ENCODE measurements at places on chromosomes 7 and 10.

DNA sequence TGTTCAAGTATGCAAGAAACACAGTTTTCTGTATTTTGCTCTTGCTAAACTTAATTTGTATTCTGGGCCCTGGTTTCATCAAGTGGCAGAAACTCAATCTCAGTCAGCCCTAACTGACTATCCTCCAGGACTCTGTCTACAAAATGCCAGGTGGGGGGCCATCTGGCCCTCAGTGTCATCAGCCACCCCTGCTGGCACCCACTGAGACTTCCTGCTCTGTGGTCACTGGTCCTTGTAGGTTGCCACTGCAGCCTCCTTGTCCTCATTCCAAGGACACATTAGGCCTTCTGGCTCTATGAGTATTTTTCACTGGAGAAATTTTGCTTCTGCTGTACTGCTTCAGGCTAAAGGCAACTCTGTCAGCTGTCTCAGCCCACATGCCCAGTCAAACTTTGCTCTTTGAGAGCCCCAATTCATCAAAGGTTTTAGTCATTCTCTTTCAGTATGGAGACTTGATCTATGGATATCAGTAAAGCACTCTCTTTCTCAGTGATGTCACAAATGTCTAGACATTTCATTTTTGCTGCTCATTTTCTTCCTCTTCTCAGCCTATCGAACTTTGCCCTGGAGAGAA lies 163.6 kb downstream of the KCND2 start:
- no peak for DNase-seq

- DNase-seq, result no peak
Measured at GRCh38 chr7:14288701-14289100, 299.2 kb upstream of the ETV1 start.

DNA sequence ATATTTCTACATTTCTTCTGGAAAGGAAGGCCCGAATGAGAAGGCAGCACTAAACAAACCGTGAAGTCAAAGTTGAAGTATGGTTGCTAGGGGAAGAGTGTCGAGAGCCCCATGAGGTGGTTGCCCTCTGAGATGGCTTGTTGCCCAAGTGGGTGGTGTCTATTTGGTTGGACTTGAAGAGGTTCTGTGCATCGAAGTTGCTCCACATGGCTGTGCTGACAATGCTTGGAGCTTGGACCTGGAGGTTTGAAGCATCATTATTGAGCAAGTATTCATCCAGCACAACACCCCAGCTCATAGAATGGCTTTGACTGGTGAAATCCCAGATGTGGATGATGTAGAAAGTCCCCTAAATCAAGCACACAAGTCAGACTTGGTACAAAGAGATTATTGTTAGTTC lies 165.2 kb upstream of the CDCA7L start:
- DNase-seq, result no peak

DNA sequence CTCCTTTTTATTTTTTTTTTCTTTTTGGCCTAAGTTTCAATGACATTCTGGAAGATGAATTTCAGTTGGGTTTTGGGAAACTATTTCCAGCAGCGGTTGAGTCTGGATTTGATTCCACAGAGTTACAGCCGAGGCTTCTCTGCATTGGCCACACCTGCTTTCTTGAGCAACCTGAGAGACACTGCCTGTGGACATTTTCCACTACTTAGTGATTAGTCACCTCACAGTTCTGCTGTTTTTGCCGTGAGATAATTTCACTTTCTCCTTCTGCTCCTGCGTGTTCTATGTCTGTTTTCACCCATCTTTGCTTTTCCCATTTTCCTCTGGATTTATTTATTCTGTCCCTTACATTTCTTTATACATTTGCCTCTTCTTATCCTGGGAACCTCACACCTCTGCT lies 243.0 kb downstream of the BICC1 start:
- DNase-seq, result no peak

- DNase-seq, result no peak
Measured at GRCh38 chr7:50653126-50653864, 88.1 kb upstream of the DDC start.

DNA sequence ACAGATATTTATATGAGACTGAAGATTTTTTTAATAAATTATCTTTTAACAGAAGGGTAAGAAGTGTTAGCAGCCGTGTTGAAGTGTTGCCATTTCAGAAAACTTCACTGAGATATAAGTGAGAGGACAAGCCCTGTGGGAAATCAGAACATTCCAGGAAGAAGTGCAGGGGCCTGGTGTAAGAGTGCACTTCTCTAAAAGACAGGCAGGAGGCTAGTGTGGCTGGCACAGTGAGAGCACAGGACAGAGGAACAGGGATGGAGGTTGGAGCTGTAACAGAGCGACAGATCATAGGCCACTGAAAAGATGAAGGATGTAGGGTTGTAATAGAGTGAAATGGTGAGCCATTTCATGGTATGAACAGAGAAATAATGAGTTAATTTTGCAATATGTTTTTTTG lies 608.9 kb downstream of the SORCS1 start:
- no peak for DNase-seq

DNA sequence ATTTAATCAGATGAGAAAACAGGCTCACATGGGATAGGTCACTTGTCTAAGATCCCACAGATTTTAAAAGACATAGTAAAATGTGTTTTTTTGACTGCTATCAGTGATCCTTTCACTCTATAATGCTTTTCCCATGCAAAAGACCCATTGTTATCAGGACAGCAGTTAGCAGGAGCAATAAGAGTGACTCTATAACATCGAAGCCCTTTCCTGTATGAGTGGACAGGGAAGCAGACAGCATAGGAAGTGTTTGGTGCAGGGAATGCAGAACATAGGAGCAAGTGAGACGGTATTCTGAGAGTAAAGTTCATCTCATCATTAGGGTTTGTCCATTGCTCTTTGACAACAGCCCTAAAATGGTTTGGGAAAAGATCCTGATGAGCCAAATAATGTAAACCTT lies 68.5 kb downstream of the SLC25A13 start:
- DNase-seq, result no peak

GRCh38 chr10:96271016-96271815 lies at the start of gene BLNK:
Gene BLNK (minus strand): TSS chr10:96271569. CDS start chr10:96271398, 171 bp downstream.
- DNase-seq, result no peak

DNA sequence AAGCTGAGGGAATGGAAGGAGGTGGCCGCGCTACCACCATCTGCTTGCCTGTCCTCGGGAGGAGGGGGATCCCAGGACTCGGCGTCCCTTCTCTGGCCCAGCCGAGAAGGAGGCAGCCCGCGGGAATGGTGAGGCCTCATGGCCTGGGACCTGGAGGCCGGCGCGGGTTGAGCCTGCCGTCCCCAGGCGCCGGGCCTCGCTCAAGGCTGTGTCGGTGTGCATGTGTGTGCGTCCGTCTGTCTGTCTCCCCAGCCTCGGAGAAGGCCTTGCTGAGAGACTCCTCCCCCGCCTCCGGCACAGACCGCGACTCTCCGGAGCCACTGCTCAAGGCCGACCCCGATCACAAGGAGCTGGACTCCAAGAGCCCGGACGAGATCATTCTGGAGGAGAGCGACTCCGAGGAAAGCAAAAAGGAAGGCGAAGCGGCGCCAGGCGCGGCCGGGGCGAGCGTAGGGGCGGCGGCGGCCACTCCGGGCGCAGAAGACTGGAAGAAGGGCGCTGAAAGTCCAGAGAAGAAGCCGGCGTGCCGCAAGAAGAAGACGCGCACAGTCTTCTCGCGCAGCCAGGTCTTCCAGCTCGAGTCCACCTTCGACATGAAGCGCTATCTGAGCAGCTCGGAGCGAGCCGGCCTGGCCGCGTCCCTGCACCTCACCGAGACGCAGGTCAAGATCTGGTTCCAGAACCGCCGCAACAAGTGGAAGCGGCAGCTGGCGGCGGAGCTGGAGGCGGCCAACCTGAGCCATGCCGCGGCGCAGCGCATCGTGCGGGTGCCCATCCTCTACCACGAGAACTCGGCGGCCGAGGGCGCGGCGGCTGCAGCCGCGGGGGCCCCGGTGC lies 1.3 kb downstream of the HMX3 start:
- DNase-seq, result no peak

- no peak for DNase-seq
Measured at GRCh38 chr7:148905093-148905666, 21.1 kb upstream of the EZH2 start.

DNA sequence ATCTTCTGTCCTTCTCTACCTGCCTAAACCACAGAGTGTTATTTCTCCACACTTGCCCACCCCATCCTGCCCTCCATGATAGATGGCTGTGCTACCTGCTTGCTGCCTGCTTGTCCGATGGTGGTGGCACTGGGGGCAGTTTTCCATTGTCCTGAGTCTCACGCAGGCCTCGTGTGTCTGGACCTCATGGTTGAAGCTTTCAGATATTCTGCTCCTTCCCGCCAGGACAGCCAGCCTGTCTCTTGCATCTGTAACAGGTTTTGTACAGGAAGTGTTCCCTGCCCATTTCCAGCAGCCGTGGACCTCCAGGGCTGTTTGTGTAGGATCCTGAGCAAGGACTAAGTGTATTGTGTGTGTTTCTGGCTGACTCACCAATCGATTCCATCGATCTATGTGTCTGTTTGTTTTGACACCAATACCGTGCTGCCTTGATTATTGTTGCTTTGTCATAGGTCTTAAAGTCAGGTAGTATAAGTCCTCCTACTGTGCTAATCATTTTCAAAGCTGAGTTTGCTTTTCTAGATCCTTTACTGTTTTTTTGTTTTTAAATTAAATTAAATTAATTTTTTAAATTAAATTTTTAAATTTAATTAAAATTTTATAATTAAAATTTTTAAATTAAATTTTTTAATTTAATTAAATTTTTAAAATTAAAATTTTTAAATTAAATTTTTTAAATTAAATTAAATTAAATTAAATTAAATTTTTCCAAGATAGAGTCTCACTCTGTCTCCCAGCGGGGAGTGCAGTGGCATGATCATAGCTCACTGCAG lies 8.5 kb downstream of the IL15RA start:
- DNase-seq, result no peak

DNA sequence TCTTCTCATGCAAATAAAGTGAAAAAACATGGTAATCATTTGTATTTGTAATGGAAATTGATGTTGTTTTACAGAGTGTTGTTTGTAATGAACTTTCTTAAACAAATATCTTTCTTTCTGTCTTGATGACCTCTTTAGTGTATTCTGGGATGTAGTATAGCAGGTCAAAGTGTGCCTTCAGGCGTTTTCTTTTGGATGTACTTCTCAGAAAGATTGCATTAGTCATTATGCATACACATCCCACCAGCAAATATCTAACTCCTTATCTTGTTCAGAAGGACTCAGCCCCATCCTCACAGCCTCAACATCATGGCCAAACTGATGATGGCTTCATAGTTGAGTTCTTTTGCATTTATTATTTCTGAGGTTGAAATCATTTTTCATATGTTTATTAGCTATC lies 124.7 kb downstream of the LRRC18 start:
- no peak for DNase-seq

- DNase-seq, result no peak
Measured at GRCh38 chr10:104317726-104318299, 20.5 kb downstream of the ITPRIP start.

GRCh38 chr10:117590101-117590875 lies 47.7 kb downstream of the EMX2 start:
- DNase-seq, result no peak

GRCh38 chr7:129401967-129402860 lies 32.0 kb upstream of the STRIP2 start:
- DNase-seq, result no peak

DNA sequence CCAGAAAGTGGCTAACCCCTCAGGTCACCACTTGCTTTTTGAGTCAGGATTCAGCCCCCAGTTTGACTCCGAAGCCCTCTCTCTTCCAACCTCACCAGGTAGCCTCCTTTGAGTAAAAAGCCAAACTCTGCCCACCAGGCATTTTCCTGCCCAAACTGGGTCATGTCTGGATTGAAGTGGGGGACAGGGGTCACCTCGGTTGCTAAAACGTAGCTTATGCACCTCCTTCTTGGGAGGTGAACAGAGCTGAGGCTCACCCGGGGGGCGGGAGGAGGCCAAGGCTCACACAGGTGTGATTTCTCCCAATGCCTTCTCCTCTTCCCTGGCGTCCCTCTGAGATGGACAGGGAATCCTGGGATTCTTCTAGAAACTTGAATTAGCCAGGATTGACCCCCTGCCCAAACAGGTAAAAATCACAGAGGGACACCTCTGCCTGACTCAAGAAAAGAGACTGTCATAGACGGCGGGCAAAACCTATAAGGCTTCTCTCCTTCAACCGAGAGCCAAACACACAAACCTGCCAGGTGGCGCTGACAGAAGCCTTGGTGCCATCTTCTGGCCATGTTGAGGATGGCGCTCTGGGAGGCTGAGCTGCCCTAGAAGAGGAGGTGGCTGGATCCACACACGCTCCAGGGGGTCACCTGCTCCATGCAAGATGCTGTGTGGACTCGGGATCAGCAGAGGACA lies 51.6 kb downstream of the PRLHR start:
- DNase-seq, result no peak

DNA sequence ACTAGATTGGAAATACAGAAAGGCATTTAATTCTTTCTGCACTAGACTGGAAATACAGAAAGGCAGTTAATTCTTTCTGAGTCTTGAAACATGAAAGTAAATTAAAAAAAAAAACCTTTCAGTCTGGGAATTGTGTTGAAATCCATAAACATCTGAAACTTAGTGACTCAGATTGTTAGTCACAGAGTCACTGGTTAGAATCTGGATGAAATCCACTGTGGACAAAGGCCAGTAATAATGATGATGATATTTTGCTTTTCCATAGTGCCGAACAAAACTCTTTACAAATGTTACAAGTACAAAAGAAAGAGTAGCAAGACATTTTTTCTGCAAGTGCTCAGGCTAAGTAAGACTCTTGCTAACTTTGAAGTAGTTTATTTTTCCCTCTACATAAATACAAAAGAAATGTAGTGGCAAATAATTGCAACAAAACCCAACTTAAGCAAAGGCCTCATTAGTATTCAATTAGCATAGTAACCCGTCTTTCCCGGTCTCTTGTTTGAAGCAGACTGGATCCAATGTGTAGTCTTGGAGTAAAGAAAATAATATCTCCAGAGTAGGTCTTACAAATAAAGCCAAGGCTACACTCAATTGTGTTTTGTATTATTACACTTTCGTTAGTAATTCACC lies 5.8 kb upstream of the PRTFDC1 start:
- no peak for DNase-seq

GRCh38 chr7:76223286-76223972 lies 21.7 kb downstream of the SRRM3 start:
- no peak for DNase-seq

DNA sequence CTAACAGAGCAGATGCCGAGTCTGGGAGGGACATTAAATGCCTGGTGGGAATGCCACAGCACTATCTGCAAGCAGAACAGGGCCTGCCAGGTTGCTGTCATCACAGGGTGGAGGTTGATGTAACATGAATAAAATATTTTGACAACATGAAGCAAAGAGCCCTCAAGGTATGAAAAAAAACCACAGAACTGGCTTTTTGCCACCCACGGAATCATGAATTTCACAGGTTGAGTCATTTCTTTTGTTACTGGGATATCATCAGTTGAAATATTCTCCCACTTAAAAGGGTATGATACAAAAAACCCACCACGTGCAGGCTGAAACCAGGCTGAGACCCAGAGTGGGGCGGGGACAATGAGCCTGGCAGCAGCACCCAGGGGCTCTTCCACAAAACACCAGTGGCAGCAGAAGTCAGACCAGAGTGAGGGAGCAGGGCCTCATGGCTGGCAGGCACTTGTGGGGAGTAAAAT lies 220.1 kb downstream of the TNS3 start:
- no peak for DNase-seq

- no peak for DNase-seq
Measured at GRCh38 chr7:7498856-7499255, 36.8 kb downstream of the COL28A1 start.

GRCh38 chr7:29749701-29750321 lies 56.5 kb upstream of the WIPF3 start:
- no peak for DNase-seq

GRCh38 chr10:75910032-75910431 lies 478.6 kb downstream of the LRMDA start:
- DNase-seq, result no peak

Measured in activated T-helper 1 cell treated with anti-CD3 and anti-CD28 coated beads, Interleukin-2, amount 50 U/mL, for 16 hours (primary cell).